Stimulated activated naive CD4-positive, alpha-beta T cell treated with Interleukin-2 at 50 U/mL for 16 hours (primary cell): ENCODE measurements at places on chromosomes 3 and 15.
A peak's percentile ranks its signal among the peaks of the same experiment; 100 is the strongest.

GRCh38 chr3:126475413-126476114, at the start of gene ZXDC:
Gene ZXDC (minus strand): TSS chr3:126475891. CDS start chr3:126475865, 26 bp downstream.
- peak; percentile 90 for DNase-seq

DNA sequence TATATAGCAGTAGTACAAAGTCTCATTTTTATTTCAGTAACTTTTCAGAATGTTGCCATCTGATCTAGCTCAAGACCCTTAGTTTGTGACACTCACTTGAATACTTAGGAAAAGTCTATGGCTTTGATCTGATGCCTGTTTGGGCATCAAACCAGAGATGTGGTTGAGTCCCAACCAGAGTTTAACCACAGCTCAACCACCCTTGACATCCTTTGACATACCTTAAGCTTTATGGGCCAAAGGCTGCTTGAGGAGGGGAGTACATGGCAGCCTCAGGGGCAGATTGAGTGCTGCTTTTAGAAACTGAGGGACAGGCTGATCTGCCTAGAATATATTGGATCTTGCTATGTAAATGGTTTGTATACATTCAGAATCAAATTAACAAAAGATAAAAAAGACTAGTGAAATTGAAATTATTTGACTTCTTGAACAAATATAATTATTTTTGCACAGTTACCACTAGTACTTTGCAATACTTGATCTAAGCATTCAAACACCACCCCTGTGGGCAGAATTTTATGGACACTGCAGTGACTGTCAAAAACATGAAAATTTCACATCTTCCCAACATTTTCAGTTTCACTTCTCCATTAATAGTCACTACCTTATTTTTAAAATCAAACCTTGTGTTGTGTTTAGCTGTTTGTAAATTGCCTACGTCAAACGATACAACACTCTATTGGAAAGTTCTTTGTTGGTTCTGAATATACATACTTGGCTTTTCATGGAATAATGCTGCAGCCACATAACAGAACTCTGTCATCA, 199.8 kb downstream of the UBE2E2 start:
- no peak for DNase-seq

GRCh38 chr3:30618526-30618925, 12.1 kb downstream of the TGFBR2 start:
- DNase-seq = no peak

DNA sequence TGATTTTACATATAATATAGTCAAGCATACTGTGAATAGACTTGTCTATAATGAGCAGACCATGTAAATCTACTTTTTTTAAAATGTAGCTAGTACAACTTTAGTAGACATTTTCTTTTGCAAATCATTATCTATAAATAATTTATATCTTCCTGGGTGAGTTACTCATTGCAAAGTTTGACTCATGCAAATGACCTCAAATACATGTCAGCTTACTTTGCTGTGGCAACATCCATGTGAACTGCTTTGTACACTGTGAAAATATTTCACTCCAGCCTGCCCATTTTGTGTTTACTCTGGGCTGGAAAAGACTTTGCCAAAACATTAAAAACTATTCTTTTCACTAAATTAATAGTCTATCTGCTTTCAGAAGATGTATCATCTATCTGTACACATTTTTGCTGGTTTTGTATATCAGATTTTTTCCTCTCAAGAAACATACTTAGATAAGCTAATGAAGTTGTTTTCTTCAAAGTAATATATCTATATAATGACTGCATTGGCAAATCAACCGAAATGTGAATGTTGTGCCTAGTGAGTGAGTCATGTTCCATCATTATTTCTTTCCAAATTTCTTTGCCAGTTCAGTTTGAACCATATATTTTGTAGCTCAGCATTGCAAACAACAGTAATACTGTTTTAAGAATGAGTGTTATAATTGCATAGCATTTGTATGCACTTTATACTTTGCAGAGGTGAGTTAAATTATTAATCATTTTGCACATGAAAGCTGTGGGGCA, 26.5 kb downstream of the IGSF10 start:
- DNase-seq = no peak

- DNase-seq = no peak
These were observed 6.6 kb downstream of the MYZAP start for GRCh38 chr15:57598346-57598745.

DNA sequence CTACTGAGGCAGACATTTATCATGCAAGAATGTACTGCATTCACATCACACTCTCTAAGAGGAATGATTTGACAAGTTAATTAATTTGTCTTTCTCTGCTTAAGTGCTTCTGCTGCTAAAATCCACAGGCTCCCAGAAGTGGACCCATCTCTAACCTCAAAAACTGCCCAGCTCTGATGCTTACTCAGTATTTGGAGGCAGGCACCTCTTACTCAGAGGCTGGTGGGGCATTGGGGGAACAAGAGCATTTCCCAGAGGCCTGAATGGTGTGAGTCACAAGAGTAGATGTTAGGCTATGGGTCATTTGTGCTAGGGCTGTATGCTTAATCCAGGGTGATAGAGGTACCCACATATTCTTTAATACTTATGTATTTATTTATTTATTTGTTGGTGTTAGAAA, 34.4 kb upstream of the HCN4 start:
- no peak for DNase-seq
